ENCODE measurements at places on chromosomes 1 and 21. TPM values are rescaled to one million over a fixed set of nuclear protein-coding genes. Genes with fewer than 3 reads are reported as not detected.

DNA sequence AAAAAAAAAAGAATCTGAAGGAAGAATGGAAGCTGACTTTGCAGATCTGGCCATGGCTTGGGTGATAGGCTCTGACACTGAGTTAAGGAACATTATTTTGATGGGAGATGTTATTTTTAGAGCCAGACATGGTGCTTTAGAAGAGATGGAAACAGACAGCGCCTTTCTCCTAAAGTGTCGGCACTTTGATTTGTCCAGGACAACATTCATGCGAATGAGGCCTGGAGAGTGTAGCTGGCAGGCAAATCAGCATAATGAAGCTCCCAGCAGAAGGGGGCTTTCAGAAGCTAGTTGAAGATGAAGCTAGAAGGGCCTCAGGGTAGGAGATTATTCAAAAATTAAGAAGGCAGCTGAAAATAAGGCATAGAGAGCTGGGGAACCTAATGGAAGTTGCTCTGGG lies 397.7 kb downstream of the RWDD3 start:
- DNase-seq, result no peak

DNA sequence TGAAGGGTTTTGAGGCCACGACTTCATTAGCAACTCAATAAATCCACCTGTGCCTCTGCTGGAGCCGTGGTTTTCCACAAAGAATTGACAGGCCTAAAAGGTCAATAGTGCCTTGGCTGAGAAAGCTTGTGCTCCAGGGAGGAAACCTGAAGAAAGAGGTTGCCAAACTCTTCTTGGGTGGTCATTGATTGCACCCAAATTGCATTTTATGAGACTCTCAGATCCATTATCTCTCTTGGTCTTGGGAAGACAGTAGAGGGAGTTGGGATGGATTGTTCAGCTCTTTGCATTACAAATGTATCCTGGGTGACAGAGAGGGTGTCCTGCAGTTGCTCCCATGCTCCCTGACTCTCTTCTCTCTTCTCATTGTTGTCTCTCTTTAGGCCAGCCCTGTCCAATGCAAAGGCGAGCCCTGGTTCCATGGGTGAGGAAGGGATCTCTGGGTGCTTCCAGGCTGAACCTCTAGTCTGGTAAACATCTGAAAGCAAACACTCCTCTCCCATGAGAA lies 46.1 kb upstream of the HTR1D start:
- DNase-seq, result no peak

GRCh38 chr1:164953098-164953497 lies 394.1 kb downstream of the PBX1 start:
- no peak for DNase-seq

DNA sequence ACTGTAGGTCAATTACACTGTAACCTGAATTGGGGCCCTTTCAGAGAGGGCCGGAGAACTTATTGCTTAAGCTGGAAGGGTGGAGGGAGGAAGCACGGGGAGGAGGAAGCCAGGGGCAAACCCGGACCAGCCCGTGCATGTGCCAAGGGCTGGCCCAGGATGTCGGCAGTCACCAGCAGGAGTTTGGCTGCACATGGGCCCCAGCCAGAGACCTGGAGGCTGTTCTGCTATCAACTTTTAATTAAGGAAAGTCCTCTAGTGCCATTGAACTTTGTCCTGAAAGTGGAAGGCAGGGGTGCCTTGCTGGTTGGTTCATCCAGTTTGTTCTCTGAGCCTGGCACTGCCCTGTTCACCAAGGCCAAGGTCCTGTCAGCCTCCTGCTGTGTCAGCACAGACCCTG lies 200.8 kb upstream of the VAMP3 start:
- DNase-seq, result no peak

Gene AMY1C
- total RNA-seq, result not detected

DNA sequence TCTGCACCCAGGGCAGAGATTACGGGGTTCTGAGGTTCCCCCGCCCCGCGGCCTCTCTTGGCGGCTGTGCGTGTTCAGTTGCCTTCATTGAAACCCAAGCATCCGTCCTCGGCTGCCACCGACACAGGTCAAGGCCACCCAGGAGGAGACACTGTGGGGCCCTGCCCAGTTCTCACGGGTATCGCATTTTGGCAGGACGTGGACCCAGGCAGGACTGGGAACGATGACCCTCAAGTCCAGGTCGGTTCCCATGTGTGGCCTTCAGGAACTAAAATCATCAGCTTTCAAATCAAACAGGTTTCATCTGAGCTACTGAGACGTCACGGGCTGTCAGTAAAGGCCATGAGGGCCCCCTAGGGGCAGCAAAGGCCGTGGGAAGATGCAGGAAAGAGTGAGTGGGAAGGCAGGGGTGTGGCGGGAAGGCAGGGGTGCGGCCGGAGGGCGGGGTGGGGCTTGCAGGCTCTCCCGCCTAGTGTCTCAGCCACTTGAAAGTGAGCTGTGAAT lies 7.0 kb upstream of the C1orf174 start:
- no peak for DNase-seq

- DNase-seq, result no peak
Measured at GRCh38 chr1:218642033-218642948, 297.2 kb downstream of the TGFB2 start.

- DNase-seq, result no peak
Measured at GRCh38 chr1:54436826-54437225, 30.6 kb upstream of the SSBP3 start.

Gene MATN1
- total RNA-seq, result 0.24 TPM

Gene HNRNPU
- 461 TPM for total RNA-seq

- DNase-seq, result no peak
Measured at GRCh38 chr1:27349784-27350662, 8.2 kb downstream of the SYTL1 start.

Gene ANKRD65
- total RNA-seq, result 1.2 TPM

Gene LIPI
- total RNA-seq, result not detected

- DNase-seq, result no peak
Measured at GRCh38 chr1:59115865-59116264, 181.0 kb upstream of the FGGY start.

- no peak for DNase-seq
Measured at GRCh38 chr1:224300346-224300745, 29.6 kb downstream of the NVL start.

GRCh38 chr1:107058245-107059032 lies 2.0 kb downstream of the PRMT6 start:
- no peak for DNase-seq

DNA sequence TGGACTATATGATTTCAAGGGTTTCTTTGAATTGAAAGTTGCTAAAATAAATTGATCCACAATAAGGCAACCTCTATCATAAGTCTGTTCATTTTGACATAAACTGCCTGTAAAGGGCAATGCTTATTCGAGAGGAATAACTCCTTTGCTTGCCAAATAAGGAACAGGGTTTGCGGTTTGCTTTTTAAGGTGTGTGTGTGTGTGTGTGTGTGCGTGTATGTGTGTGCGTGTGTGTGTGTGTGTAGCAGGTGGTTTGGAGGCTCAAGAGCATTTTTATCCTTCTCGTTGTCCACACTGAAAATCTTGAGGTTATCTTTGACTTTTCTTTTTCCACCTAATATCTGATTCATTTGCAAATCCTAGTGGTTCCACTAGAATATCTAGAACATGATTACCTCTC lies 13.1 kb upstream of the NGF start:
- DNase-seq, result no peak

Gene SELL
- total RNA-seq, result 43.6 TPM

Gene COQ8A
- total RNA-seq, result 13.3 TPM

DNA sequence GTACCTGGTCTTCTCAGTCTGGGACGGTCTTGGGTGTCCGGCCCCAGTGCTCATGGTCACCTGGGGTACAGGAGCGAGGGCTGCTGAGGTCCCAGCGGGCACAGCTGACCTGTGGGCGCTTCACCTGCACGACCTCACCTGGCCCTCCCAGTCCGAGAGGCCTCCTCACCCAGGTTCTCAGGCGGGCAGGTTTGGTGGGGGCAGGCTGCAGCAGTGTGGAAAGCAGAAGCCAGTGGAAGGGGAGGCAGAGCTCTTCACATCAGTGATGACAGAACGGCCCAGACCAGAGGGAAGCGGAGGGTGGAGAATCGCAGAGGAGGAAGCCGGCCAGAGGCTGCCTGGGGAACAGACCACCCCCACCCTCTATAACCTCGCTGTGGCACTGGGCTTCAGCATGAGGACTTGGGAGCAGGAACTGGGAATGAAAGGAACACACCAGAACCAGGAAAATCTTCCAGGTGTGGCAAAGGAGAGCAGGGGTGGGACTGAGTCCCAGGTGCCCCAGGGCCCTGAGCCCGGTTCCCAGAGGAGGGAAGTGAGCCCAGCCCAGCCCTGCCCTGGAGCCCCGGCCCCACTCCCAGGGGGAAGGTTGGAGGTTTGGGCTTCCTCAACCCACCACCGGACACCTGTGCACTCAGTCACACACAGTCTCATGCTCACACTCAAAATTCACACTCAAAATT lies 265.2 kb upstream of the VAMP3 start:
- DNase-seq, result no peak

GRCh38 chr1:82226186-82226505 lies 425.4 kb downstream of the ADGRL2 start:
- DNase-seq, result no peak

GRCh38 chr1:1085171-1085841 lies 11.2 kb upstream of the RNF223 start:
- no peak for DNase-seq

DNA sequence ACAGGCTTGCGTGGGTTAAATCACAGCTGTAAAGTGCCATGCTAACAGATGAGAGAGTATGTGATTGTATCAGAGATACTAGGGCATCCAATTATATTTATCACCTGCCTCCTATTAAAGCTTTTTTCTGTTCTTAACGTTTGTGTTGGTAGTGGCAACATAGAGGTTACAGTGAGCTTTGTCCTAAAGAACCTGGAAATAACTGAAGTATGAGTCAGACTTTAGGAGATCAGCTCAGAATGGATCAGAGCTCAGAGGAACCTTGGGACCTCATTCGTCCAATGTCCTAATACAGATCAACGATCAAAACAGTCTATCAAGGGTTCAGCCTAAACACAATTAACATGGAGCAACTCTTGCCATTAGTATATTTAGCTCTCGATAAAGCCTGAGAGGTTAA lies 81.0 kb downstream of the RGS7 start:
- no peak for DNase-seq

Gene ASH1L
- 23.9 TPM for total RNA-seq

Data from GM12878 (cell line).